ENCODE measurements at places on chromosomes 1 and 21. TPM values are rescaled to one million over a fixed set of nuclear protein-coding genes. Genes with fewer than 3 reads are reported as not detected.

Gene FAM78B
- 0.29 TPM for total RNA-seq

Gene AQP10
- not detected for total RNA-seq

Gene TMEM51
- 9.2 TPM for total RNA-seq

Gene GIPC2
- total RNA-seq, result 1.4 TPM

Gene EXO1
- 5.7 TPM for total RNA-seq

Gene C2CD4D
- not detected for total RNA-seq

Gene FCAMR
- total RNA-seq, result not detected

Gene TIE1
- 4.6 TPM for total RNA-seq

Gene RPTN
- not detected for total RNA-seq

Gene GSTM5
- total RNA-seq, result 8.5 TPM

Gene GNG4
- 0.86 TPM for total RNA-seq

Gene DEGS1
- total RNA-seq, result 121 TPM

Gene PROK1
- total RNA-seq, result not detected

Gene S100A14
- not detected for total RNA-seq

Gene OR2T2
- total RNA-seq, result not detected

Gene GJB4
- total RNA-seq, result not detected

Gene C1orf87
- total RNA-seq, result not detected

Gene CLCA4
- not detected for total RNA-seq

Gene FMOD
- 3.5 TPM for total RNA-seq

Gene FAM131C
- not detected for total RNA-seq

Gene PTPN7
- total RNA-seq, result not detected

Gene VWA5B1
- not detected for total RNA-seq

Gene RCAN1
- 21.6 TPM for total RNA-seq

Gene AMY1C
- total RNA-seq, result not detected

Gene CASZ1
- total RNA-seq, result not detected

Gene C1orf116
- not detected for total RNA-seq

Gene PTGER3
- not detected for total RNA-seq
